Airway epithelial cell (primary cell): ENCODE measurements at places on chromosomes 1 and 21. TPM values are rescaled to one million over a fixed set of nuclear protein-coding genes. Genes with fewer than 3 reads are reported as not detected.

The SPRR3 gene
- total RNA-seq, result 286 and 324 TPM in 2 replicates

The KCNA3 gene
- not detected in 2 replicates for total RNA-seq

The AADACL4 gene
- not detected in 2 replicates for total RNA-seq

The CD52 gene
- not detected in 2 replicates for total RNA-seq

The UCHL5 gene
- 26.2 and 30.5 TPM in 2 replicates for total RNA-seq

The CELA3A gene
- not detected in 2 replicates for total RNA-seq

The PLD5 gene
- total RNA-seq, result 0.84 and 1.4 TPM in 2 replicates

The RIPPLY3 gene
- total RNA-seq, result 0.70 and 1.1 TPM in 2 replicates

The FAM72C gene
- total RNA-seq, result 2.9 and 6.9 TPM in 2 replicates

The PRAMEF27 gene
- not detected in 2 replicates for total RNA-seq

The HES3 gene
- total RNA-seq, result 0.78 TPM in 1 of 2 replicates, not detected in the other

The HMCN1 gene
- 0.46 and 1.3 TPM in 2 replicates for total RNA-seq

The UBL4B gene
- total RNA-seq, result not detected in 2 replicates

The PTPRC gene
- not detected in 2 replicates for total RNA-seq

The XCL2 gene
- total RNA-seq, result not detected in 2 replicates

The HSD11B1 gene
- 0.79 and 1.6 TPM in 2 replicates for total RNA-seq

The PLA2G2F gene
- not detected in 2 replicates for total RNA-seq

The GCSAML gene
- not detected in 2 replicates for total RNA-seq

The S100A3 gene
- 4.6 and 9.0 TPM in 2 replicates for total RNA-seq

The CTPS1 gene
- 29.9 and 31.9 TPM in 2 replicates for total RNA-seq

The RUNX1 gene
- total RNA-seq, result 10.1 and 14.6 TPM in 2 replicates

The C1orf185 gene
- total RNA-seq, result not detected in 2 replicates

The RNF186 gene
- total RNA-seq, result not detected in 2 replicates

The TMEM50B gene
- 18.9 and 21.3 TPM in 2 replicates for total RNA-seq

The MCOLN3 gene
- 1.8 and 2.5 TPM in 2 replicates for total RNA-seq

The AK4 gene
- 37.2 and 39.7 TPM in 2 replicates for total RNA-seq

The LIN28A gene
- not detected in 2 replicates for total RNA-seq

The AGO3 gene
- 5.4 and 14.0 TPM in 2 replicates for total RNA-seq

The MFSD2A gene
- 23.6 and 30.8 TPM in 2 replicates for total RNA-seq

The OR2L3 gene
- total RNA-seq, result not detected in 2 replicates

The SPRR1A gene
- total RNA-seq, result 83.3 and 172 TPM in 2 replicates

The CFHR1 gene
- total RNA-seq, result not detected in 2 replicates

The AGTRAP gene
- total RNA-seq, result 89.7 and 119 TPM in 2 replicates

The DMBX1 gene
- total RNA-seq, result not detected in 2 replicates

The RGL1 gene
- total RNA-seq, result 2.0 and 2.1 TPM in 2 replicates

The TAF12 gene
- 20.0 and 21.4 TPM in 2 replicates for total RNA-seq

The ITLN2 gene
- total RNA-seq, result not detected in 2 replicates

The NKAIN1 gene
- 0.07 TPM in 1 of 2 replicates, not detected in the other for total RNA-seq

The GBP3 gene
- 23.3 and 25.5 TPM in 2 replicates for total RNA-seq

The FCRL3 gene
- total RNA-seq, result not detected in 2 replicates

The MT1HL1 gene
- total RNA-seq, result not detected in 2 replicates

The KIAA0040 gene
- total RNA-seq, result 5.6 and 12.4 TPM in 2 replicates

The CYP4A22 gene
- total RNA-seq, result not detected in 2 replicates

The CRYBG2 gene
- 72.4 and 99.7 TPM in 2 replicates for total RNA-seq

The SLC2A5 gene
- 0.37 and 0.42 TPM in 2 replicates for total RNA-seq

The ZNF593 gene
- 41.9 and 54.0 TPM in 2 replicates for total RNA-seq

The FRRS1 gene
- 13.4 and 17.6 TPM in 2 replicates for total RNA-seq

The ST6GALNAC5 gene
- 0.60 and 1.5 TPM in 2 replicates for total RNA-seq

The PRDX1 gene
- total RNA-seq, result 671 and 698 TPM in 2 replicates

The IVL gene
- 46.3 and 60.1 TPM in 2 replicates for total RNA-seq

The OXCT2 gene
- 1.1 and 1.2 TPM in 2 replicates for total RNA-seq

The CNN3 gene
- total RNA-seq, result 89.4 and 102 TPM in 2 replicates

The FTCD gene
- not detected in 2 replicates for total RNA-seq

The GNG4 gene
- 0.05 and 0.21 TPM in 2 replicates for total RNA-seq

The MYCL gene
- total RNA-seq, result 9.7 and 12.2 TPM in 2 replicates

The FAM78B gene
- total RNA-seq, result not detected in 2 replicates
